Stimulated activated CD4-positive, alpha-beta T cell treated with anti-CD3 and anti-CD28 coated beads, TNF-alpha, amount 100 ng/mL, for 1 hour (primary cell): ENCODE measurements at places on chromosomes 1 and 21.

DNA sequence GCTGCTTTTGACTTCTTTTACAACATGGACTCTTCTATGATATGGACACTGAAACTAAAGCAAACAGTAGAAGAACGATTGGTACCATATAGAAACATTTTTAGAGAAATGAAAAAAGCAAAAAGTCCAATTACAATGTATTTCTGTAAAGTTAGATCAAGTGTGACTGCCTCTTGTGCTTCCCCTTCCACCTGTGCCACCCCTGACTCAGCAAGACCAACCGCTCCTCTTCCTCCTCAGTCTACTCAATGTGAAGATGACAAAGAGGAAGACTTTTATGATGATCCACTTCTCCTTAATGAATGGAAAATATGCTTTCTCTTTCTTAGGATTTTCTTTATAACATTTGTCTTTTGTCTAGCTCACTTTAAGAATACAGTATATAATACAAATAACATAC lies 66.9 kb downstream of the PHTF1 start:
- DNase-seq = no peak

DNA sequence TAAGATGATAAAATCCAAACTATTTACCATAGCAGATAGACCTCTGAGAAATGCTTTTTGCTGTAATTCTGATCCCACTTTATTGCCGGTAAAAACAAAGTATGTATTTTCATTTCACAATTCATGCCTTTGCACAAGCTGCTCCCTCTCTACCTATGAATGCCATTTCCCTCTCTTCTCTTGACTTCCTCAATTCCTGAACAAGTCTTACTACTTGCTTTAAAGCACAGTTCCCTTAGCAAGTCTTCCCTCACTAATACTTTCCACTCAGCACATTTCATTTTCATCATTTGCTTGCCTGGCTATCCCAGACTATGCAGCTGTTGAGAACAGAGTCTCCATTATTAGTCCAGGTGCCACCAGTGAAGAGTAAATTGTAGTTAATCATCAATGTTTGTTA lies 13.8 kb downstream of the GPATCH2 start:
- DNase-seq = no peak

DNA sequence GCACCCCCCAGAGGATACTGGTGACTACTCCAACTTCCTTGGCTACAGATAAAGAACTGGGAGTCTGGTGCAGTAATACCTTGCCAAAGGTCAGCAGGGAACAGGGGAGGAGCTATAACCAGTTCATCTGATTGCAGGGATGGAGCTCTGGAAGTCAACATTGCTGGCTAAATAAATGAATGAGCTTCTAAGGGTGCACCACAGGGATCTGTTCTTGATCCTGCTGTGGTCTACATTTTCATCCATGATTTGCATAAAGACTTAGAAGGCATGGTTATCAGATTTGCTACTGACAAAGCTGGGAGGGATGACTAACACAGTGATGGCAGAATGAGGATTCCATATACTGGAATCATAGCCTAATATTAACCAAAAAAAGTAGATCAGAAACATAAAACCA lies 18.3 kb downstream of the PLEKHA6 start:
- no peak for DNase-seq

DNA sequence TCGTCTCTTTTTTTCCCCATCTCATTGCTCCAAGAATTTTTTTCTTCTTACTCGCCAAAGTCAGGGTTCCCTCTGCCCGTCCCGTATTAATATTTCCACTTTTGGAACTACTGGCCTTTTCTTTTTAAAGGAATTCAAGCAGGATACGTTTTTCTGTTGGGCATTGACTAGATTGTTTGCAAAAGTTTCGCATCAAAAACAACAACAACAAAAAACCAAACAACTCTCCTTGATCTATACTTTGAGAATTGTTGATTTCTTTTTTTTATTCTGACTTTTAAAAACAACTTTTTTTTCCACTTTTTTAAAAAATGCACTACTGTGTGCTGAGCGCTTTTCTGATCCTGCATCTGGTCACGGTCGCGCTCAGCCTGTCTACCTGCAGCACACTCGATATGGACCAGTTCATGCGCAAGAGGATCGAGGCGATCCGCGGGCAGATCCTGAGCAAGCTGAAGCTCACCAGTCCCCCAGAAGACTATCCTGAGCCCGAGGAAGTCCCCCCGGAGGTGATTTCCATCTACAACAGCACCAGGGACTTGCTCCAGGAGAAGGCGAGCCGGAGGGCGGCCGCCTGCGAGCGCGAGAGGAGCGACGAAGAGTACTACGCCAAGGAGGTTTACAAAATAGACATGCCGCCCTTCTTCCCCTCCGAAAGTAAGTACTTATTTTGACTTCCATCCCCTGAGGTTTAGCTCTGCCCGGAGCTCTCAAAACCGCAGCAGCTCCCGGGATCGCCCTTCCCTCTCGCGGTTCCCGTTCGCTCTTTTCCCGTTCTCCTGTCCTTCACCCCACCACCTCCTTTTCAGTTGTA lies 1.5 kb downstream of the TGFB2 start:
- DNase-seq = no peak

GRCh38 chr1:183693521-183693920 lies 40.4 kb upstream of the APOBEC4 start:
- DNase-seq = no peak

DNA sequence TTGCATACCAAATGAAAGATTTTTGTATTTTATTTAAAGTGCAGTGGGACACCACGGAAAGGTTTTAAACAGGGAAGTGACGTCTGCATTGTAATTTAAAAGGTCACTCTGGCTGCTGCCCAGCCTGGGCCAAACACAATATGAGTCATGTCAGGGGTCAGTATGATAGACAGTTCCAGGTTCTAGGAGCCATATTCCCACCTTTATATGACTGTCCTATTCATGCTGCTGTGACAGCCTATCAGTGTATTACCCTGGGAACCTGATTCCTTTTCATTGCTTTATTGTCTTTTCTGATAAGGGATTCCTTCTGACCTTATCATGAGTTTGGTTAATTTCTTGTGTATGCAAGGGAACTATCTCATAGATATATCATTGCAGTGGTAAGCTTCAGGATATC lies 5.3 kb downstream of the VANGL1 start:
- no peak for DNase-seq

GRCh38 chr1:44673675-44674112 lies 587 bp downstream of the TMEM53 start:
- no peak for DNase-seq

DNA sequence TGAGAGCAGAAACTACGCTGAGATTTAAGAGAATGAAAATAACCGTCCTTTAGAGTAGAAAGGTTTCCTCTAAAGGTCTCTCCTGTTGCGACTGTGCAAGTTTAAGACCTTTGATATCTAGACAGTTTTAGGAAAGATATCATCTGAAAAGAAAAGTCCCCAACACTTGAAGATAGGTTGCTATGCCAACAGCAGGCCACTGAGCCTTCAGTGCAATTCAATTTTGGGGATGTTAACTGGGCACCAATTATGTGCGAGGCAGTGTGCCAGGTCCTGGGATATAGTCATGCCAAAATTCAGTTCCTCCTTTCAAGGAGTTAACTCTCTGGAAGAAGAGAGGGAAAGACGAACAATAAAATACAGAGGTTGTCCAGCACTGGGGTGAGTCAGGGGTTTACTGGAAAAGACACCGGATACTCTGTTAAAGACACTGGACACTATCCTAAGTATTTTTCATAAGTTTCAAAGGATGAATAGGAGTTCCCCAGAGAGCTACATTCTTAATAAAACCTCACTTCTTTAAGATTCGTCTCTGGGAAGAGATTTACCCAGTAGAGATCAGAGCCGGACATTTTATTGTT lies 25.5 kb upstream of the ZNF281 start:
- no peak for DNase-seq

DNA sequence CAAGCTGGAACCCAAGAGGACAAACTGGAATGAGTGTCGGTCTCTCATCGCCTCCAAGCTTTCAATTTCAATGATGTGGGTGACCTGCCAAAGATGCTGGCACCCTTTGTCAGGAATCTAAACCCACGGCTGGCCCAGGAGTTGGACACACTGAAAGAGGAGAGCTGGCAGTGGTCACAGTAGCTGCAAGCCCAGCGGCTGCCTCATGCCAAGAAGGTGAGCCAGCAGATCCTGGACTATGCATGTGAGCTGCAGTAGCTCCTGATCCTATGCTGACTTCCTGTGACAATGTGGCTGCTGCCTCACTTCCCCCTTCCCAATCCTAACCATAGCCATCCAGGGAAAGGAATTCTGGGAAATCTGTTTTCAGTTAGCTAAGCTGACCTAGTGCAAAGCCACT lies 117.0 kb upstream of the VAV3 start:
- DNase-seq = no peak

- DNase-seq = no peak
These were observed 81.9 kb downstream of the EPHB2 start for GRCh38 chr1:22792396-22793160.

DNA sequence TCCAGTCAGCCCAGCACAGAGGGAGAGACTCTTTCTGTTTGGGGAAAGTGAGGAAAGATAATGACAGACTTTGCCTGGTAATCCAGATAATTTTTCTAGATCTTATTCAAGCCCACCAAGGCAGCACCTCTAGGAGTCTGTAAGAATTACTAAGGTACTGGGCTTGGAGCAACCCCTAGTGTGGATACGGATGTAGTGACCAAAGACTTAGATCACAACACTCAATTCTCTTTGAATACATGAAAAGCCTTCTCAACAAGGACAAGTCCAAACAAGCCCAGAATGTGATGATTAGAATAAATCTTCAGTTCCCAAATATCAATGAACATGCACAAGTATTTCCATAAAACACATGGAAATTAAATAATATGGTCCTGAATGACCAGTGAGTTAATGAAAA lies 206.9 kb downstream of the MRPL39 start:
- no peak for DNase-seq

GRCh38 chr1:34441259-34442069 lies 264.8 kb downstream of the C1orf94 start:
- DNase-seq = no peak

- DNase-seq = no peak
These were observed 138.2 kb downstream of the AJAP1 start for GRCh38 chr1:4792565-4792964.

DNA sequence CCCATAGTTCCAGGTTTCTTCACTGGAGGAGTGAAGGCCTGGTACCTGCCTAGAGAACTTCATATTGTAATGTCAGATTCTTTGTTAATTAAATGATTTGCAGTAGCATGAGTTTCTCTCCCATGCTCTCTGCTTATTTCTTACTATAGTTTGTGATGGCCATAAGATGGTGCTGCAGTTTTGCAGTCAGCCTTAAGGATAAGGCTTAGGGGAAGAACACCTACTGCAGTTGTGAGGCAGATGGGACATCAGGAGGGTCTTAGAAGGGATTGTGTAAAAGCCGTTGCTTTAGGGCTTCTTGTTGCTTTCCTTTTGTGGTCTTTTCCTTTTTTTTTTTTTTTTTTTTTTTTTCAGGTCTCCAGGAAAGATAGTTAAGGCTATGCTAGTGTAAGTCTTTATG lies 61.8 kb downstream of the MACF1 start:
- DNase-seq = no peak

GRCh38 chr1:83800066-83800465 lies 198.9 kb downstream of the TTLL7 start:
- no peak for DNase-seq

- no peak for DNase-seq
These were observed at the start of gene DYNLT5 for GRCh38 chr1:66752000-66752592. DYNLT5 (plus strand) TSS chr1:66752459; CDS start chr1:66754659, 2,200 bp downstream.

DNA sequence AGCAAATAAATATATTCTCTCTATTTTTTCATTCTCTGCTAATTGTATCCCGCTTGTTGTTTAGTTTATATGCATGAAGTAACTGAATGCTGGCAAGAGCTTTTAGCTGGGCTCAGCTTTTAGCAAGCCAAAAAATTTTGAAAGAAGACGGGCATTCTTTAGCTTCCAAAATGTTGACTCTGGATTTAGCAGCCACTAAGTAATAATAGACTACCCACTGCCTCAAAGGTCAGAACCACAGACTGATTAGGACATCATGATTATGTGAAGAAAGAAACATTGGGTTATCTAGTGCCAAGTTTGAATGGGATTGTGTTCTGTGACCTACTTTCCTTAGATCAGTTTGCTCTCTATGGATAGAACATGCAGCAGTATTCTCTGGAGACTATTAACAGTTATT lies 80.3 kb upstream of the DPH5 start:
- no peak for DNase-seq

GRCh38 chr1:168285521-168285790 lies 4.8 kb downstream of the TBX19 start:
- DNase-seq = no peak

DNA sequence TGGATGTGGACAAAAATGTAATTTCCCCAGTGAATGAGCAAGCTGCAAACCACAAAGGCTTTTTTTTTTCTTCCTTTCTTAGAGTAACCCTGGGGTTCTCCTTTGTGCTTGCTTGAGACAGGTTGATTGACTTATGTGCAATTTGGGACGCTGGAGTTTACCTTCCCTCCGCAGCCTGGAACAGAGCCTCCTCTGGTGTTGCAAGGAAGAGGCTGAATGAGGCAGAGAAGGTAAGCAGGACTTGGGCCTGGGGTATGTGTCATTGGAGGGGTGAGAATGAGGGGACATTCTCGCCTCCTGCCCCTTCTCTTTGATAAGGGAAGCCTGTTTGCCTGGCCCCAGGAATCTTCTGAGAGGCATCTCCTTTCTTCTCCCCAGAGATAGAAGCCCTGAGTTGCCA lies 49.8 kb downstream of the NFASC start:
- no peak for DNase-seq

- DNase-seq = no peak
These were observed 350.3 kb upstream of the LYPLAL1 start for GRCh38 chr1:218823291-218823900.

DNA sequence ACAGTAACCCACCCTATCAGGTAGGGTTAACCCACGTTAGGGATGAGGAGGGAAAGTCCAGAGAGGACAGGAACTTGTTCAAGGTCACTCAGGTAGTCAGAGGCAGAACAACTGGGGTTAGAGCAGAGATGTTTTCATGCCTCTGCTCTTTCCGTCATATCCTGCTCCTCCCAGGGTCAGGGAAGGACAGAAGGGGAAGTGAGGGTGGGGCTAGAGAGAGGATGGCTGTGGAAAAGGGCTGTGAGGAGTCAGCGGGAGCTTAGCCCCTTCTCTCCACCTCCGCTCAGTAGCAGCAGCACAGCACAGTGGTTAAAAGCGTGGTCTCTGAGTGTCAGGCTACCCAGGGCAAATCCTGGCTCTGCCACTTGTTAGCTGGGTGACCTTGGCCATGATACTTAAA lies 36.5 kb downstream of the DDX20 start:
- DNase-seq = no peak
